ENCODE measurements at places on chromosomes 7 and 10.

DNA sequence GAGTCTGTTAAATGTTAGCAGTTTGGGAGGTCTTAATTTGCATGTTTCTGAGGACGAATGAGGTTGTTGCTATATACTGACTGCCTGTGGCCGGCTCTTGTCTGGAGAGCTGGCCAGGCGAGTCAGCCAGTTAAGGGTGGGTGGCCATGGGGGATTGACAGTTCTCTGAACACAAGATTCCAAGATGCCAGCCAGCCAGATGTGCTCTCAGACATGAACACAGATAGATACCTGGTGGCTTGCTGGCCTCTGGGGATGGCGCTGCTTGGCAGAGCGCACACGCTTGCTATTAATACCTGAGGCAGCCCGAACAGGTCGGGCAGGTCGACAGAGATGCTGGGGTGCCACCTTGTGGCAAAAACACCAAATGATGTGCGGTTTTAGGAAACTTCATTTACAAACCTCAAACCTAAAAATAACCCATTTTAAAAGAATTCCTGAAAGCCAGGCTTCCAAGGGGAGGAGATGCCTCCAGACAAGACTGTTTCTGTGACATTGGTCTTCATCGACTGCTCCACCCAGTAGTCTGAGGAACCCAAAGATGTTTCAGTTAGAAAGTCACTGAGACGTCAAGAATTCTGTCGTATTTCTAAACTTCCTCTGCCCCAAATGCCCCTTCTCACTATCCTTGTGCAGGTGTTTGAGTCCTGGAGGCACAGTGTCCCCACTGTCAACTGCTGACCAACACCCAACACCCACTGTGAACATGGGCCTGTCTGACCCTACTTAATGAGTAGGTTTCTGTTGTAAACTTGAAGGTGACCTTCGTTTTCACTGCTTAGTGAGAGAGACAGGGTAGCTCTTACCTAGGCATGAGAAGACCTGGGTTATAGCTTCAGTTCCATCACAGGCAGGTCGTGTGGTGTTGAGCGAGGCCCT is 123.4 kb downstream of the NT5C2 start:
- DNase-seq = peak; percentile 88

GRCh38 chr7:857661-858060 is 18.7 kb upstream of the GET4 start:
- DNase-seq = no peak

DNA sequence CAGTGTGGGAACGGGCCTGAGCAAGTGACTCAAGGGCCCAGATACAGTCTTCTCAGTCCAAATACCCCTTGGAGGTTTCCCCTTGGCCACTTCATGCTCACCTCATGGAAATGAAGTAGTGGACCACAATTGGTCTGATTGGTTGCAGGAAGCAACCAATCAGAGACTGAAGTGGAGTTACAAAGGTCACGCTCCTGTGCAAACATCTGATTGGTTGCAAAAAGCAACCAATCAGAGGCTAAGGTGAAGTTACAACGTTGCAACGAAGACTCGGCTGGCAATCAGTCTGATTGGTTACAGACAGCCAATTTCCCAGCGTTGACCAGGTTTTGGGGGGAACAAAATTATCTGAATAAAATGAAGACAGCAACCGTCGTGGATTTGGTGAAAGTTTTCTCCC is 72.5 kb downstream of the CDHR3 start:
- DNase-seq = no peak

- no peak for DNase-seq
Observed at GRCh38 chr7:35024298-35024697, 13.0 kb downstream of the DPY19L1 start.

- no peak for DNase-seq
Observed at GRCh38 chr7:68321076-68321639, 1277.1 kb upstream of the AUTS2 start.

DNA sequence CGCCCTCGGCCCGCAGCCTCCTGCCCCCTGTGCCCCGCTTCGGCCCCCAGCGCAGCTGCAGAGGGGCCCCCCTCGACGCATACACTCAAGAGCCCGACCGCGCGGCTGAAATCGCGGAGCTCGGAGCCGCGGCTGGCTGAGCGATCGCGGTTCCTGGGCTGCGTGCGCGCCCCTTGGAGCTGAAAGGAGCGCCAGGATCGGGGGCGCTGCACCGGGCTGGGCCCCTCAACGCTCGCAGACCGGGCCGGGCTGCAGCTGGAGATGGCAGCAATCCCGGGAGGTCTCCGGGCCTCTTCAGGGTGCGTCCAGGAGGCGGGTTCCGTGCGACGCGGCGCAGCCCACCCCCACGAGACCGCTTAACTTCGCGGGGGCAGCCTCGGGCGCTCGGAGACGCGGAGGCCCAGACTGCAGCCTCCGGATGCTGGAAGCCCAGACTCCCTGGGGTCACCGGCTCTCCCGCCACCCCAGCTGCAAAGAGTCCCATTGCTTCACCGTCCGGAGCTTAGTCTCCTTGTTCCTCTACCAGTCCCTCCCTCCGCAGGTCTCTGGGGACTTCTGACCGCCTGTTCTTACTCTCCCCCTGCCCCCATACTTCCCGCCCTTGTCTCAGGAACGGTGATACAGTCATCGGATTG is 73.0 kb upstream of the LRRC4 start:
- DNase-seq = peak; percentile 72

DNA sequence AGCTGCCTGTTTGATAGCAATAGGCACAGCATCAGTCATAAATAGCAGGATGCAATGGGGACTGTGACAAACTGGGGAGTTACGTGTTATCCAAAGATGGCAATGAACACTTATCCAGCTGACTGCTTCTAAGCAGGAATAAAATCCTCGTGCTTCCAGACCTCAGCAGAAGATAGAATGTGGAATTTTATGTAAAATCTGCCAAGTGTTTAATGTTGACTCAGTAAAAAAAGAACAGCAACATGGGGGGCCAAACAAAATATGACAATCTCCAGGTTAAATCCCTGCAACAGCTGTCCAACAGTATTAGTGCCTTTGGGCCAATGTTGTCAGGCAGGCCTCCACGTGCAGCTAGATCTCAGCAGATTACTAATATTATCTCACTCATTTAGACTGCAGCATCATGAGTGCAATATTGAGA is 127.3 kb downstream of the SEMA3C start:
- no peak for DNase-seq

DNA sequence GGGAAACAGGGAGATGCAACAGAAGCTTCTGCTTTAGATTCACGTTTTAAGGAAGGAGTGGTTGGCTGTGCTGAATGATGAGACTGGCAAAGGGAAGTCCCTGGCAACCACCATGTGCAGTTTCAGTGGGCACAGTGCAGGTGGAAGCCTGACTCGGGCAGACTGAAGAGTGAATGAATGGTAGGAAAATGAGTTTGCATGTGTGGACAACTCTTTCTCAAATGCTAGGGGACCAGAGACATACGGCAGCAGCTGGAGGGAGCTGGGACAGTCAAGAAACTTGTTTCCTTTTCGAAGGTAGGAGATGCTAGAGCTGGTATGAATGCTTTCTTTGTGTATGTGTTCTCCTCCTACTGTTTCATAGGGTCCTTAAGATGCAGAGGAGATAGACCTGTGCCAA is 29.0 kb downstream of the PODXL start:
- no peak for DNase-seq

DNA sequence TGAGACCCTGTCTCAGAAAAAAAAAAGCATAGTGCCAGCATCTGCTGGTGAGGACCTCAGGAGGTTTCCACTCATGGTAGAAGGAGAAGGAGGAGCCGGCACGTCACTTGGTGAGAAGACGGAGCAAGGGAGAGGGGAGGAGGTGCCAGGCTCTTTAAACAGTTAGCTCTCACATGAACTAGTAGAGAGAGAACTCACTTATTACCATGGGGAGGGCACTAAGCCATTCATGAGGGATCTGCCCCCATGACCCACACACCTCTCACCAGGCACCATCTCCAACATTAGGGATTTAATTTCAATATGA is 62.9 kb upstream of the VKORC1L1 start:
- no peak for DNase-seq

DNA sequence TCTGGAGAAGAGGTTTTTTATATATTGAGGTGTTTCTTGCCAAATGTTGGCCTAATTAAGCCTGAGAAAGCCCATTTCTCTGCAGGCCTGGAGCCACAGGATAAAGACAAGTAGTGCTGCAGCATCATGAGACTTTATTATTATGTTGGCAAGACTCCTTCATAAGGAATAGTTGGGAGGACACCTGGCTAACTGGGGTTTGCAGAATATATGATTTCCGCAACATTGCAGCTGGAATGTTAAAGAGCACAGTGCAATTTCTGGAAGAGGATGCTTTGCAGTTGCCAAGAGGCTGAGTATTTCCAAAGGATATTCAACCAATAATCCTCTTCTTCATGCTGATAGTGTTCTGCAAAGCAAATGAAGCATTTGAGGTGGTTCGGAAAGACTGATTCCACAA is 1512.8 kb upstream of the LRRTM3 start:
- DNase-seq = no peak

GRCh38 chr10:131744346-131744745 is 156.5 kb upstream of the PPP2R2D start:
- no peak for DNase-seq

DNA sequence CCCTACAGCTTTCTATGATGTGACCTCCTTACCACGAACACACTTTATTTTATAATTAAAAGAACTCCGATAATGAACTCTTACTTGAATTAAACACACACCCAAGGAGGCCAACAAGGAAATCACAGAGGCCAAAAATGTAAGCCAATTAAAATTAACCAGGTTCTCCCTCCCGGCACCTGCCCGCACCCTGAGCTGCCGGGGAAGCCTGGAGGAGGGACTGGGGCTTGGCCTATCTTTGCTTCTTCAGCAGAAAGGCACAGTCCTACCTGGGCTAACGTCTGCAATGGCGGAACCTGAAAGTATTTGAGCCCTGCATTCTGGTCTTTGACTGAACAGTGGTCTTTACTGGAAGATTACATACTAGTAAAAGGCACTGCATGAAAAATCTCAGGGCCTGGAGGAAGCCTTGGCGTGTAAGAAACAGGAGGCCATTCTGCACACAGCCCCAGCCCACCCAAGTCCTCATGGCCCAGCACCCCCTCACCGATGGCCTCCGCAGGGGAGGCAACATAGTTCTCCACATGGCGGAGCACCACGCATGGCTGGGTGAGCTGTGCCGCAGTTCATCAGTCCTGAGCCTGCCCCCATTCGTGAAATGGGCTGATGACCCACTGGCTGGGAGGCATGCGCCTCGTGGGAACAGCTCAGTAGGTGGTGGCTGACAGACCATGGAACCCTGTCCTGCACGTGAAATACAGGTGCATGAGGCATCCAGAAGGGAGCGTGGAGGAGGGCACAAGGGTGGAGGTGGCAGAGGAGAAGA is 173.8 kb downstream of the PARD3 start:
- DNase-seq = no peak

DNA sequence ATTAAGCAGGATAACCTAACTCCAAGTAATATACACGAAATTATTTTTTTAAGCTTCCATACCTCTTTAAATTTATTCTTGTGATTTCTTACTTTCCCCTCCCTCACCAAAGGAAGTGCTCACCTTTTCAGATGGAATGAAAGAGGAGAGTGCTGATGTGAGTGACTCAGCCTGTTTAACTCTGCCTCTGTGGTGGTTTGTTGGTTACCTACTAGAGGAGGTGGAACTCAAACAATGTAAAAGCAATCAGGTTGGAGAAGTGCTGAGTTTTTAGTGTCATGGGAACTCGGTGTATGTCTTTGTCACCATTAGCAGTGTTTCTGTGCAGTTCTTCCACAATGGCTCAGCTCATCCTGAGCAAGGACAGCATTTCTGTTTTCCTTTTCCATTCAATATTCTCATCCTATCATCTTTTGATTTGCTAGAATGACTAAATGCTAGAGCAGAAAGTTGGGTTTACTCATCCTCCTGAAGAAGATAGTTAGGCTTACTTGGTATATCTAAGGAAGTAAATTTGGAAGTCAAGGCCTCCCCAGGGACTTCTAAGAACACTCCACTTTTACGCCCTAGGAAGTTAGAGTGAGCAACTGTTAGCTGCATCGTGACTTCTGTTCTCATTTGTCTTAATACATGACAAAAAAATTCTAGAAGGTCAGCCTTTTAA is 6.0 kb downstream of the ADD3 start:
- peak; percentile 55 for DNase-seq

DNA sequence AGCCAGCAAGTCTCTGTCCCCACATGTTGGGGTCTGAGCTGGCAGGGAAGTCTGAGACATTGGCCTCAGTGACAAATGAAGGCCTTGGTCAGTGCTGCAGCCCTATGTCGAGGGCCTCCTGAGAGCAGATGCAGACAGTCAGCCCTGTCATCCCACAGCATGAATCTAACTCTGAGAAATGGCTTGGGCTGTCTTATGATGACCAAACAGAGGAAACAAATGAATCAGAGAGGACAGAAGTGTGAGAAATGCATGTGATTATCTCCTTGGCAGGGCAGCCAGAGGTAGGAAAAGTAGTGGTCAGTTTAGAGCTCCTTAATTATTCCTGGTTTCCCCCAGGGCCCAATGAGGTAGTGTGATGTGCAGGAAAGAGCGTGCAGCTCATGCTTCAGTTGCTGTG is 287.6 kb downstream of the SORCS3 start:
- no peak for DNase-seq
